ENCODE measurements at places on chromosomes 13 and 19.
A peak's percentile ranks its signal among the peaks of the same experiment; 100 is the strongest.

DNA sequence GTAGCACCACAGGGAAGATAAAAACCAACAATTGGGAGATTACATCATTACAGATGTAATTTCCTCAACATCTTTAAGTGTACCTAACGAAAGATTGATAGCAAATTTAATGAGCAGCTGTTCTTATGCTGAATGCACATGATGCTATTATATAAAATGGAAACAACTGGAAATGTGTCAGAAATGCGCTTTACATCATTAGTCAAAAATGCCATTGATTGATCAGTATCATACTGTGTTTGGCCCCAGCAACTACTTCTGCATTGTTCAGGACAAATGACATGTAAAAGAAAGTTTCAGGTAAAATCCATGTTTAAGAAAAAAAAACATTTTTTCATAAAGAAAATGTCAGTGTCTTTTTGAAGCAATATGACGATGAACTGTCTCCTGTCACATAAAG is 625.5 kb upstream of the MIR17HG start:
- DNase-seq = no peak

- DNase-seq = no peak
Observed at GRCh38 chr19:50380751-50381151, 3.4 kb upstream of the POLD1 start.

- no peak for DNase-seq
Observed at GRCh38 chr19:13079542-13079986, 23.1 kb downstream of the LYL1 start.

DNA sequence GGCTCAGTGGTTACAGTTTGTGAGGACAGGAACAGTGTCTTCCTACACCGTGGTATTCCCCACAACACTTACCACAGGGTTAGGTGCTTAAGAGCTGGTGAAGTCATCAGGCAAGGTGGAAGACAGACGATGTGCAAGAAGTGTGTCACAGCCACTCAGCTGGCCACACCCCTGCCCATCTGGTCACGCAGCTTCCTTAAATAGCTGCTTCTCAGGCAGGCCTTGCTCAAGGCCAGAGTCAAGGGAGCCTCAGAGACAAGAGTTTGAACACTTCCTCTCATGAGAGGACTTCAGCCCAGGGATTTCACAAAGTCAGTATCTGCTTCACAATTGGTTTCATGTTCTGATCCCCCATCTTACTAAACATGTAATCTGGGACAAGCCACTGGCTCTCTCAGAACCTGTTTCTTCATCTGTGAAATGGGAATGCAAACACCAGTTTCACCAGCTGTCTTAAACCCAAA is 80.3 kb upstream of the FRY start:
- peak; percentile 85 for DNase-seq

- DNase-seq = no peak
Observed at GRCh38 chr19:33481863-33482262, 39.7 kb downstream of the PEPD start.

- no peak for DNase-seq
Observed at GRCh38 chr13:110092831-110093247, 214.1 kb downstream of the COL4A1 start.

GRCh38 chr19:31626941-31627340 is 277.7 kb upstream of the TSHZ3 start:
- no peak for DNase-seq

DNA sequence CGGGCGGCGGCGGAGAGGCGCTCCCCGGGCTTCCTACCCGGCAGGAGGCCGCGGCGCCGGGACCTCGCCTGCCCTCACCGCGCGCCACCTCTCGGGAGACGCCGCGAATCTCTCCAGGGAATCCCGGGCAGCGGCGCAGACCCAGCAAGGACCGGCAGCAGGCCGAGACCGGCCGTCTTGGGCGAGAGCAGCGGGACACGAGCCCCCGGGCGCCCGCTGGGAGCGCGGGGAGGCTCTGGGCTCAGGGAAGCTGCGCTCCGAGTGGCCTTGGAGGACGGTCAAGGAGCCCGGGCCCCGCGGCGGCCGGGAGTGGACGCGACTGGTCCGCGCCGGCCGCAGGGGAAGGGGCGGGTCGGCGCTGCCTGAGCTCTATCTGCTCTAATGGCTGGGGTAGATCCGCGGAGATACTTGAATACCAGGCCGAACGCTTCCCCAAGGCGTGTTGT is 14.7 kb downstream of the CDX2 start:
- DNase-seq = no peak

DNA sequence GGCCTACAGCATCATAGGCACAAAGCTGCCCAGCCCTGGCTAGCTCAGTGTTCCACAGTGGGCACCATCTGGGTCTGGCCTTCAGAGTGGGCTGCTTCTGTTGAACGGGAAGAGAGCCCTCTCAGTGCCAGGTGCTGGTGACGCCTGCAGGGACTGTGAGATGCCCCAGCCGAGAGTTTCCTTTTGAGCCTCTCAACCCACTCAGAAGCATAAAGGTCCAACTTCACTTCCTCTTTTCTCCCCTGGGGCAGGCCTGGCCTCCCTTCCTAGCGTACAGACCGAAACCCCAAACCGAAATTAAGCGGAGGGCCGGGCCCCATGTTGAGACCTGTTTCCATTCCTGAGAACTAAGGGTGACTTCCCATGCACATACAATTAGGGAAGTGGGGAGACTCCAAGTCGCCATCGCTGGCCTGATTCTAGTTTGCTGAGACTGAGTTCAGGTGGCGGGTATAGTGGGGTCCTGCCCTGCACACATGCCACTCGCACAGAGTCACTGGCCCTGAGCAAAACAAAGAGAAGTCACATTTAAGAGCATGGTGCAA is 6.9 kb downstream of the RAB8A start:
- DNase-seq = peak; percentile 85

GRCh38 chr19:49682274-49682673 is 5.2 kb downstream of the PRMT1 start:
- no peak for DNase-seq

GRCh38 chr13:31437975-31438374 is 238.2 kb downstream of the B3GLCT start:
- no peak for DNase-seq

DNA sequence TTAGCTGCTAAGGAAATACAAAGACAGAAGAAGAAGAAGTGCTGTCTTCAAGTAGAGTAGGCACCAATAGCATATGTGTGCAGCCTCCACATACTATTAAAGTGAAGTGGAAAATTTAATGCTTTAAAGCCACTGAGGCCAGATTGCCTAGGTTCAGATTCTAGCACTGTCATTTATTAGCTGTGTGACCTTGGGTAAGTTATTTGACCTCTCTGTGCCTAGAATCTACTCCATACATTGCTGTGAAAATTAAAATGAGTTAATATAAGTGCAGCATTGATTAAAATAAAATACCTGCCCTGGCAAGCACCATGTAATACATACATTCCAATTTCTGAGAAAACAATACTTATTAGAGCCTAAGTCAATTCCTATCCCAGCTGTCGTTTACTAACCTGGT is 110.5 kb downstream of the FRY start:
- no peak for DNase-seq

All from CD4-positive, alpha-beta T cell treated with Interferon alpha-2 for 1 hour (primary cell).